ENCODE measurements at places on chromosomes 1 and 21.

DNA sequence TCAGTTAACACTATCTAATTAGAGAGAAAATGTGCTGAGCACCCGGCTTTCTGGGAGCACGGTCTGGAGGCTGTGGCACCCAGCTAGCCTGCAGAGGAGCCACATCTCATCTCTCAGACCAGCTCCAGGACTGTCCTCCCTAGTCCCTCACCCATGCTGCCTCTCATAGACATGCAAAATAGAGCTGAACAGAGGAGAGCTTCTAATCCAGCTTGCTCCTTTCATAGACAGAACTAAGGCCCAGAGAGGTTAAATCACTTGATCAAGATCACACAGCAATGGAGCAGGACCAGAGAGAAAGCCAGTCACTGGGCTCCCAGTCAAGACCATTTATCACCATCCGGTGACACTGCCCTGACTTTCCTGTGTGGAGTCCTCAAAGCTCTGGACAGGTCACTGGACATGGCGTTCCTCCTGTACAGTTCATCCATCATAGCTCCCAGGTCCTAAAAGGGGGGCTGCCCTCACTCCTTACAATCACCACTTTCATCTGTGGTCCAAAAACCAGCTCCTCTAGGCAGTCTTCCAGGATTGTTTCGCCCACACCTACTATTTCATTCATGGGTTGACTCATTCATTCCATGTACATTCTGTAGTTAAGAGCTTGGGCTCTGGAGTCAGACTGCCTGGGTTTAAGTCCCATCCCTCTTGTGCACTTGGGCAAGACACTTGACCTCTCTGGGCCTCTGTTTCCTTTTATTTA, 8.8 kb upstream of the CAMK2N1 start:
- DNase-seq = no peak

DNA sequence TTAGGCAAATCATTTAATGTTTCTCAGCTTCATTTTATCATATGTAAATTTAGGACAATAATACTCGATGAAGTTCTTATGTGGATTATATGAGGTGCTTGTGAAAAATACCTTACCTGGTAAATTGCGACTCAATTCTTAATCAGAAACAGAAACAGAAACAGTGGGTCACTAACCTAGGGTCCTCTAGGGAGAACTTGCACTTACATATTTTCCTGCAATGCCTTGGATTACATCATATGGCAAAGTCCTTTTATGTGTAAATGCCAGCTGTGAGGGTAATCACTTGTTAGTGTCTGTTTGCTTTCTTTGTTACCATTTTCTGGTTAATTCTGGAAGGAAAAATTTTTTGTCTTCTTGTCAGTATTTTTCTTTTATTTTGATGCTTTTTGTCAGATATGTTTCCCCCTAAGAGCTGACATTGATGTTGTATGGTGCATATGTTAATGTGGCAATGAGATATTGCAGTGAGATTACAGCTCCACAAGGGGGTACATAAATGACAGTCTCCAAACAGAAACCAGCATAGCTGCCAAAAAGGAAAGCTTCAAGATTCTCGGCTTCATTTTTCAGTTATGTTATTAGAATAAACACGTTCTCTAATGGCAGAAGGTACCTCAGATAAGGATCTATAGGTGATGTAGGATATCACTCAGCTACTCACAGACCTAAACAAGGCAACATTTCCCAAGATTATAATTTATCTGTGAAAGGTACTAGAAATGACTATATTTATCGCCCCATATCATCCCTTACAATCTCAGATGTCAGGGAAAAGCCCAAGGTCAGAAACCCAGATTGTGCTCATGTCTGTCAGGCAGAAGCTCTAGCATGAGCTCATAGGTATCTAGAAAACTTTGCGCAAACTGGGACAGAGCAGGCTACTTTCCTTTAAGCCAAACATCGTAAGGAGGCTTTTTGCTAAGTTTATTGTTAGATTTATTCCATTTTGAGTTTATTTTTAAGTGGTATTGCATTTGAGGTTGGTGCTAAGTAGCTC, 119.9 kb downstream of the FASLG start:
- no peak for DNase-seq

DNA sequence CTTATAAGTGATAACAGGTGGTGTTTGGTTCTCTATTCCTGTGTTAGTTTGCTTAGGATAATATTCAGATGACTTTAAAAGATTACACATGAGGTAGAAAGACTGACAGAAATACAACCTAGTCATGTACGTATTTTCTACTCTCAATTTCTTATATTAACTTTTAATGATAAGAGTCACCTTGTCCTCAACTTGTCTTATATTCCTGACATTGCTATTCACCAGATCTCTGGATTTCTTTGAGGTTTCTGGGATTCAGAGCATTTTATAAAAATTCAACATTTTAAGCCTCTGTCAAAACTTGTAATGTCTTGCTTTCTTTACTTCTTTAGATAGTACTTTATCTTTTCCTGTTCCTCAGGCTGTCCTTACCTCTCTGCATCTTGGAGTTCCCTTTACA, 234.2 kb downstream of the TBX15 start:
- no peak for DNase-seq

- DNase-seq = no peak
These were observed 111.2 kb upstream of the PPM1J start for GRCh38 chr1:112826217-112826944.

GRCh38 chr1:181080556-181080955, 7.9 kb upstream of the IER5 start:
- DNase-seq = no peak

DNA sequence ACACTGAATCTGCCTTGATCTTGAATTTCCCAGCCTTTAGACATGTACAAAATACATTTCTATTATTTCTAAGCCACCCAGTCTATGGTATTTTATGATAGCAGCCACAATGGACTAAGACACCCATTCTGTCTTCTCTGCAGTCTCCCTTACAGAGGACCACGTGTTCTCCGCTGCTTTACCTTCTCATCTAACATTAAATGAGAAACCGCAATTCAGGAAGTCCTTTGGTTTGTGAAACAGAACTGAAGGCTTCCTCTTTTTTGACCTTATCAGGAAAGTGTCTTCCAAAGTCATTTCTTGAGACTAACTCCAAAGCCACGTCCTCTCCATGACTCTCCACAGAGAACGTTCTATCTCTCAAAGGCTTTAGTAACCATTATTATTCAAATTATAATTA, 560.1 kb downstream of the OMA1 start:
- no peak for DNase-seq

- no peak for DNase-seq
These were observed 89.0 kb downstream of the UBE2U start for GRCh38 chr1:64292399-64292798.

DNA sequence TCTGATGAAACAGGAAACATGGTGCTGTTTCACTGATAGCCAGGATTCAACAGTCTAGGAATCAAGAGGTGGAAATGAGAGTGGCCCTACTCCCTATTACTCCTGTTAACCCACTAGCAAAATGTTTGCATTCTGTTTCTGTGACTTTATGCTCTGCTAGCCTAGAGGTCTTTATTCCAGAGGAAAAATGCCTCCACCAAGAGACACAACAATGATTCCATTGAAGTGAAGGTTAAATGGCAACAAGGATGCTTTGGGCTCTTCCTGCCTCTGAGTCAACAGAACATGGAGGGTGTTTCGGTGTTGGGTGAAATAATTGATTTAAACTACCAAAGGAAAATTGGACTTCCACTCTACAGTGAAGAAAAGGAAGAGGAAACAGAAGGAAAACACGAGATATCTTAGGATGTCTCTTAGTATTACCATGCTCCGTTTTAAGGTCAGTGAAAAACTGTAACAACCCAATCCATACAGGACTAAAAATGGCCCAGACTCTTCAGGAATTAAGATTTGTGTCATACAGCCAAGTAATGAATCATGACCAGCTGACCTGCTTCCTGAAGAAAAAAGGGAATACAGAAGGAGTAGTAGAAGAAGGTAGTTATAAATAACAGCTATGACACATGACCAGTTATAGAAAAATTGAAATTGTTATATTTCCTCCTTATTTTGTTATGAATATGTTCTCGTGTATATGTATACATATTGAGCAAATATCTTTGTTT, 1237.8 kb downstream of the NCAM2 start:
- DNase-seq = no peak

- peak; percentile 26 for DNase-seq
These were observed 57.5 kb downstream of the KIAA0319L start for GRCh38 chr1:35499652-35500176.

DNA sequence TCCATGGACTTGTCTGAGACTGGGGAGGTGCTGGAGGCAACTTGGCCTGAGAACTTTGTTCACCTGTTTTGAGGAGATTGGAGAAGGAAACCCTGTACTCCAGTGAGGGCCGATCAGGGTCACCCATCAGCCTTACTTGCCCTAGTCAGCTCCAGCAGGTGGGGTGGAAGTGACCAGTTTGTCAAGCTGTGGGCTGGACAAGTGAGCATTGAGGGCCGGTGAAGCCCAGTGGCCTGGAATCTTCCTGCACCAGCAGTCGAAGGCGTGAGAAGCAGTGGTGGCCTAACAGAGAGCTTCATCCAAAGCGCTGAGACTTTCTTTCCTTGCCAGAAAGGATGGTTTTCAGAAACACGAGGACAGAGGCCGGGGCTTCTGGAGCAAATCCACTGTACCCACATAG, 9.6 kb downstream of the SLC37A1 start:
- DNase-seq = no peak

- DNase-seq = peak; percentile 22
These were observed 53.5 kb upstream of the CNTN2 start for GRCh38 chr1:204989266-204990058.

DNA sequence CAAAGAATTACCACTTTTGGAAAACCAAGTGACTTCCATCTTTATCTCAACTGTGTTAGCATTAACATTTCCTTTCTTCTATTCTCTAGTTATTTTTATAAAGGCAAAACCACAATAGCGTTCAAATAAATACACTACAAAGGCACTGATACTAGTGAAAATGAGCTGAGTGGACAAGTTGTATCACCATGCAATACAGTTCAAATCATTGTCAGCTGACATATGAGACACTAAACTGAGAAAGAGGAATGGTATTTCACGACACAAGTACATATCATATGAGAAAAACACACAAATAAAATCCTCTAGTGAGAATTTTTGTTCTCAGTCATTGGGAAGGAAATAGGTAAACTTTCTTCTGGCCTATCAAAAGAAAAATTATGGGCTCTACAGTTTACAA, 26.2 kb downstream of the ENAH start:
- no peak for DNase-seq

GRCh38 chr1:99768524-99769245, 2.2 kb upstream of the FRRS1 start:
- DNase-seq = no peak

DNA sequence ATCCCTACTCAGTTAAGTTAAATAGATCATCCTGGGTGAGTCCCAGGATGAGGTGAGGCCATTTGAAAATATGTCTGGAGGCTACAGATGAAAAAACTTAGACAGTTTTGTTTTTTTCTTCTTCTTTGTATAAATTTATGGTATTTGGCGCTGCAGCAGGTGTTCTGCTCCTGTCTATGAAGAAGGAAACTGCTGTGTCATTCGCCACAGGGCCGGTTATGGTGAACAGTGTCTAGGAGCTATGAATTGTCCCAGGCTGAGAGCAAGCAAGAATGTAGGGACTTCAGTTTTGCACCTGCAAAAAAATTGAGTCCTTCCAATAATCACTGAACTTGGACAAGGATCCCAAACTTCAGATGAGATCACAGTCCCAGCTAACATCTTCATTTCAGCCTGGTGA, 674.3 kb upstream of the RGS18 start:
- DNase-seq = no peak

DNA sequence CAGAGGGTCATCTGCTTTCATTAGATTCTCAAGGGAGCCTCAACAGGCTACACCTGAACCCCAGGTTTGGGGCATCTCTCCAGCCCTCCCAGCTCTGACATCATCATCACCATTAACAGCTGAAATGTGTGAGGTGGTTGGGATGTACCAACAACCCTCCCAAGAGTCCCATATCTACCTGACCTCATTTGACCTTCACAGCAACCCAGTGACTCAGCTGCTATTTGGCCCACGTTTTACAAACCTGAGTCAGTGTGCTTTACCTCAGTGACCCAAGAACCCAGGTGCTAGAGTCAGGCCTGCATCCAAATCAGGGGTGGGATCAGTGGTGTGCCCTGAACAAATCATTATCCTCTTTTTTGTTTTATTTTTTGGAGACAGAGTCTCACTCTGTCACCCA, 53.3 kb upstream of the TINAGL1 start:
- no peak for DNase-seq

GRCh38 chr1:156804572-156805243, 11.9 kb downstream of the SH2D2A start:
- no peak for DNase-seq

- DNase-seq = no peak
These were observed 26.5 kb downstream of the NIPAL3 start for GRCh38 chr1:24441996-24442668.

- DNase-seq = peak; percentile 53
These were observed 354.0 kb upstream of the DUSP10 start for GRCh38 chr1:222095606-222096475.

- DNase-seq = no peak
These were observed 378.4 kb downstream of the SETD4 start for GRCh38 chr21:35681946-35682345.

DNA sequence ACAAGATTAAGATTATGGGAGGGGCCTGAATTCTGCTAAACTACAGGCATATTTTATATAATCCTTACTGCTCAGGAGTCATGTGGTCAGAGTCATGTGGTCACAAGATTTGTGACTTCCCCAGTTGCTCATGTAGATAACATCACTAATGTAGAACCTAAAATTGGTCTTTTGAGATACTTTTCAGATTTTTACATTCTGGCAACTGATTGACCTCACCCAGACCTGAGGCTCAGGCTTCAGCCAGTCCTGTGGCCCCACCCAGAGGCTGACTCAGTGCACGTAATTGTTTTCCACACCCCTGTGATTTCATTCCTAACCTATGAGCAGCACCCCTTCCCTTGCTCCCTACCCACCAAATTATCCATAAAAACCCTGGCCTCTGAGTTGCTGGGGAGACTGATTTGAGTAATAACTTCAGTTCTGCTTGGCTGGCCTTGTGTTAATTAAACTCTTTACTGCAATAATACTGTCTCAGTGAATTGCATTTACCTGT, 41.7 kb upstream of the ZNF326 start:
- DNase-seq = no peak

DNA sequence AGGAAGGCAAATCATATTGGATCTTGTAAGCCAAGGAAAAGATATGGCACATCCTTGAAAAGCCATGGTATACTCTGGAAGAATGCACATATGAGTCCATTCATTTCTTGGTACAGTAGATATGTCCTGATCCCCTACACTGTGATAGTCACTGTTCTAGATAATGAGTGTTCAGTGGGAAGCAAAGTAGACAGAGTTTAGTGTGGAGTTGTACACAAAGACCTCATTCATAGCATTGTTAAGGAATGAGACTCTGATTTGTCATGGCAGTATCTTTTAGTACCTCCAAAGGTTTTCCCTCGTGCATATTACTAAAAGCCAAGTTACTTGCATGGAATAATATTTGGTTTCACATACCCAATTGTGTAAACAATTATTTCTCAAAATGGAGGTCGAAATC, 204.7 kb downstream of the NFIA start:
- DNase-seq = no peak

- DNase-seq = no peak
These were observed 31.1 kb upstream of the BCAR3 start for GRCh38 chr1:93712741-93713140.

DNA sequence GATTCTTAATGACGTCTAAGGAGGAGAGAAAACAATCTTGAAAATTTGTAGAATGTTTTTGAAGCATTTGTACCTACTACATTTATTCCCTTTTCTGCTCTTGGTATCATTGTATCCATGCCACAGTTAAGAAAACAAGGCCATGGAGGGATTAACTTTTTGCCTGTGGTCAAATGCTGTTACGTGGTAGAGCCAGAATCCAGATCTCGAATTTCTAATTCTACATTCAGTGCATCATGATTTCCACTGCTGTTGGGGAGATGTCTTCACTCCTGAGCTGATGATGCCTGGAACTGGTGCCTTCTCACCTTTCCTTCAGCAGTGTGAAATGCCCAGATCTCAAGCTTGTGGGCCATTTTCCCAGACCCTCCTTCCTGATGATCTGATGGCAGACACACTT, 175.6 kb downstream of the HHAT start:
- DNase-seq = no peak

All from effector memory CD8-positive, alpha-beta T cell (primary cell).